Myocyte (in vitro differentiated cells): ENCODE measurements at places on chromosomes 1 and 21. TPM values are rescaled to one million over a fixed set of nuclear protein-coding genes. Genes with fewer than 3 reads are reported as not detected.

GRCh38 chr21:44801468-44802395 lies at the start of gene UBE2G2:
UBE2G2 (minus strand) TSS chr21:44801820; CDS start chr21:44801748, 72 bp downstream.
- DNase-seq, result peak; percentile 87

DNA sequence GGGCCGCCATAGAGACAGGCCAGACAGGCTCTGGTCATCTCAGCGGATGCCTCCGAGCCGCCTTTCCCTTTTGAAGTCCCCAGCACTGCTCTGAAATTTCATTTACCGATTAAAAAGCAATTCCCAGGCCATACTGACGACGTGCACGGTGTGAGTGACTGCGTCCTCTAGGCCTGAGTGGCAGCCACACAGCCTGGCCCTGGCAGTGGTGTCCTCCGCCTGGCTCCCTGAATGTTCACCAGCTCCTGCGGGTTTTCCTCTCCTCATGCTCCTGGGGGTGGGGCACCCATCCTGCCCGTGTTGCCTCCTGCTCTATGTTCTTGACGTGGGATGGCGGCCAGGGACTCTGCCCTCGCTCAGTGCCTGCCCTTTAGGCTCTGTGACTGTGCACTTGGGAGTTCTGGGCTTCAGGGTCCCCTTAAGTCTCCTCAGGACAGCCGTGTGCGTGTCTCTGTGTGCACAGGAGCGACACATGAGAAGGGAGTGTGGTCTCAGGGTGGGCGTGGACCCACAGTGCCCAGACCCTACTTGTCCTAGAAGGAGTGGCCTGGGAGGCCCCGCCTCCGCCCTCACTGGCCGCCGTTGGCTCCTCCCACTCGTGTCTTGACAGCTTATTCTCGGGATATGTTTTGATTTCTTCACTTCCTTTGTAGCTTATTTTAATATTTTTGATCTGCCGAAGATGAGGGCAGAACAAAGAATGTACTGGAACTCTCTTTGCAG lies 3.6 kb downstream of the SKI start:
- DNase-seq, result peak; percentile 79

COL9A2 gene
- 0.24 and 0.94 TPM in 2 replicates for total RNA-seq

GRCh38 chr1:209899948-209900347 lies 38.1 kb upstream of the SYT14 start:
- peak; percentile 27 for DNase-seq

KIF17 gene
- total RNA-seq, result 0.10 and 0.19 TPM in 2 replicates

DNA sequence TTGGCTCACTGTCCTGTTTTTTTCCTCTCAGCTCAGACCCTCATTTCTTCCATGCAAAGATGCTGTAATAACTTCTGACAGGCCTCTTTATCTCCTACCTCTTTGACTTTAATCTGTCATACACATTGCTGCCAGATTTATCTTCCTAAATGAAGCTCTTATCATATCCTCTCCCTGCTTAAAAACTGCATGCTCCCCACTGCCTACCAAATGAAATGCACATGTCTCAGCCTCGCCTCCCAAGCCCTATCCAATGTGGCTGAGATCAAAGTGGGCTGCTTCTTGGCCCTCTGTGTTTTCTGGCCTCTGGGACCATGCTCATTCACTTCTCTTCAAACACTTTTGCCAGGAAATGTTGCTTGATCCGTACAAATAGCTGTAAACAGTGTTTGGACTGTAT lies 38.3 kb downstream of the IRF2BP2 start:
- no peak for DNase-seq

GRCh38 chr1:46603481-46603857 lies 599 bp downstream of the MKNK1 start:
- DNase-seq, result no peak

DNA sequence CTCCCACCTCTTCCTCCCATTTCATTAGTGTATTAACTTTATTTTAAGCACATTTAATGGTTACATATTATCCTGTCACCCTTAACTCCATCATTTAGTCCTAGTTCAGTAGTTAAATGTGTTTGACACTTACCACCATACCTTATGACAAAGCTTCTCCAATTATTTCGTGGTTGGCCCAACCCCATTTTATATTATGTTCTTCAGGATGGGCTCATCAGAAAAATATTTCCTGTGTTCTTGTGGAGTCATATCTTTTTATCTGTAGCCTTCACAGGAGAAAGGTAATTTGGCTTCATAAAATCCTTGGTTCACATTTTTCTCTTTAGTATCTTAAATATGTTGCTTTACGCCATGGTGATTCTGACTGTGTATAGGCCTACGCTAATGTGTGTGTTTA lies 142.3 kb upstream of the COL6A1 start:
- peak; percentile 21 for DNase-seq

DNA sequence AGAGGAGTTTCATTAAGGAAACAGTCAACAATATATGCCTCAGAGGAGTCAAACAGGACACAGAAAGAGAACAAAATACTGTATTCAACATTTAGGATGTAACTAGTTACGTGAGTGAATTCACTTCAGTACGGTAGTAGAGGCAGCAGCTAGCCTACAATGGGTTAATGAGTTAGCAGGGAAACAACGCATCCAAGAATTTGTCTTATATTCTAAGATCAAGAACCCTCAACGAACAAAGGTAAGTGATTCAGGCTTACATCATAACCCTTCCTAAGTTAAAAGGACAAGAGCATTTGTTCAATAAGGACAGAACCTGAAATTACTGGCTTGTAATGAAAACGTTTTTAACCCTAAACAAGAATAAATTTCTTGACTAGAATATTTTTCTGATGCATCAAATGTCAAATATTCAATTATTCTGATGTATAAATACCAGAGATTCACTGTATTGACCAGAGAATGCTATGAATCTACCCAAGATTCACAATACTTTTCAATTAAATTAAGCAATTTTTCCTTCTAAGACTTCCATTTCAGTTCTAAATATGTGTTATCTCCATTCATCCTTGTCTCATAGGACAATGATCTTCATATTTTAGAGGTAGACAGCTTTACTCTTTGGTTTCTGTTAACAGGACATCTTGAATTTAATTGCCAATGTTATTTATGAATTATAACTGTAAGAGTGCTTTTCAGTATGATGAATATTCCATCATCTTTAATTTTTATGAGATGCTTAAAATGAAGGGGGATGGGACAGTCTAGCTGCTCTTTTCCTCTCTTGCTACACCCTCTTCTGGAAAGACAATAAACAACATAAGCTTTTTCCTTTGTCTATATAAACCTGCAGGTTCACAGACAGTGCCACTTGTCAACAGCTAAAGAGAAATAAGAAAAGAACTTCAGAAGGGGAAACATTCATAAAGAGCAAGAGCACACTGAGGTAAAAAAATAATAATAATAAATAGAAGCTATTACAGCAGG lies 209.5 kb downstream of the SMYD3 start:
- peak; percentile 8 for DNase-seq

DNA sequence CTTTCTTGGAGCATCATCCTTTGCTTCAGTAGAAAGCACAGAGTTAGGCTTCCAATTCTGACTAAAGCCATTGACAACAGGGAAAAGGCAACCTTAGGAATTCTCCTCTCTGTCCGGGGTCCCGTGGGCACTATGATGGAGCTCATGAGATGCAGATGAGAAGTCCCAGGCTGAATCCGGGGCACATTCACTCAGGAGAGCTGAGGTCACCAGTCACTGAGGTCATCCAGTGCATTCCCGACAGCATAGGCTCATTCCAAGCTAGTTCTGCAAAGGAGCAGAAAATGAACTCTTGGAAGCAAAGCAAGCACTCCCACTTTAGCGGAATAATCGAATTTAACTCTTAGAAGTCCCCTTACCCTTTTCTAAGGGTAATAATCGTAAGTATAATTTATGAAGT lies 6.8 kb downstream of the CR1 start:
- DNase-seq, result no peak

DCST2 gene
- not detected in 2 replicates for total RNA-seq

TRIM45 gene
- total RNA-seq, result 14.4 and 17.1 TPM in 2 replicates

- DNase-seq, result no peak
Observed at GRCh38 chr1:54011316-54012007, 6.5 kb downstream of the LDLRAD1 start.

DNA sequence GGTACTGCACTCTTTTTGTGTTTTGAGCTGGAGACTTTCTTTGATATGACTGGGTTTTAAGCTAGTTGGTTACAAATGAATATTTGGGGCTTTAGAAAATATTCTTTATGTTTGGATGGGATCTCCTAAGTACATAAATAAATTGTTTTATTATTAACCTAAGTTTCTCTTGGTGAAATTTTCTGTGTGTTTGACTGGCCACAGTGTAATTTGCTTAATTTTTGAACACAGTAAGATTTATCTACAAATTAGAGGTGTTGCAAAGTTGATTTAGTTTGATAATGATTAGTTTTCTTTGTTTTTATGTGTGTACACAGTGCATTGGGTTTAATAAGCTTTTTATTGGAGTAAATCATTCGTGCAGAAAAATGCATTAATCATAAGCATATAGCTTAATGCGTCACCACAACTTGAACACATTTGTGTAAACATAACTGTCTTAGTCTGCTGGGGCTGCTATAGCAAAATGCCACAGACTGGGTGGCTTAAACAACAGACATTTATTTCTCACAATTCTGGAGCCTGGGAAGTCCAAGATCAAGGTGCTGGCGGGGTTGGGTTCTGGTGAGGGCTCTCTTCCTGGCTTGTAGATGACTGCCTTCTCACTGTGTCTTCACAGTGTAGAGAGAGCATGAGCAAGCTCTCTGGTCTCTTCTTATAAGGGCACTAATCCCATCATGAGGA lies 17.4 kb upstream of the SLC6A9 start:
- no peak for DNase-seq

PPOX gene
- 9.4 and 18.5 TPM in 2 replicates for total RNA-seq

DNA sequence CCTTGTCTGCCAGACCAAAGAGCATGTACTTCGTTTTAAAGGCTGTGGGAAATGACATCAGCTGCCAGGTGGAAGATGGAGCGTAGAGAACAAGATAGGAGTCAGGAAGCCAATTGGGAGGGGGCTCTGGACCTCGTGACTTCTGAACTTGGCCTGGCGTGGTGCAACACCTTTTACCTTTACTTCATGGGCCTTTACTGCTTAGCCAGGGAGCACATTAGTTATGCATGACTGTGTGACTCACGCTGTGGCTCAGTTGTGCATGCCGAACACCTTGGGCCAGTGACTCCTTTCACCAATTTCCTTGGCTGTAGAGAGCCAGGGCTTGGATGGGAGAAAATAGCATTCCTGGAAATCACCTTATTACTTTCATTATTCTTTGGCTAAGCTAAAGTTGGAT lies 7.2 kb downstream of the XCL1 start:
- DNase-seq, result no peak

ADGRL4 gene
- total RNA-seq, result 0.24 and 0.47 TPM in 2 replicates

- DNase-seq, result no peak
Observed at GRCh38 chr1:9721606-9722377, 70.3 kb downstream of the PIK3CD start.

DNA sequence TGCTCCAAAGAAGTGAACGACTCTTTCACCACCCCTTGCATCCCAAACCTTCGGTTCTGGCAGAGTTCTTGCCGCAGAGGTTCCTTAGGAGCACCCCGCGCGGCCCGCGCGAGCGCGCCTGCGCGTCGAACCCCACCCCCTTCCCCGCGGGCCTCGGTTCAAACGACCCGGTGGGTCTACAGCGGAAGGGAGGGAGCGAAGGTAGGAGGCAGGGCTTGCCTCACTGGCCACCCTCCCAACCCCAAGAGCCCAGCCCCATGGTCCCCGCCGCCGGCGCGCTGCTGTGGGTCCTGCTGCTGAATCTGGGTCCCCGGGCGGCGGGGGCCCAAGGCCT lies at the start of gene C1orf56:
TSS of gene C1orf56 (plus strand) at position 161 of the 334 bp plus-strand sequence. CDS start at position 258, 97 bp downstream.
- DNase-seq, result peak; percentile 79

GRCh38 chr1:88311907-88312306 lies 372.2 kb upstream of the PKN2 start:
- no peak for DNase-seq

LBR gene
- total RNA-seq, result 13.7 and 14.3 TPM in 2 replicates

GRCh38 chr1:179707406-179707805 lies 35.7 kb upstream of the FAM163A start:
- DNase-seq, result no peak

DNA sequence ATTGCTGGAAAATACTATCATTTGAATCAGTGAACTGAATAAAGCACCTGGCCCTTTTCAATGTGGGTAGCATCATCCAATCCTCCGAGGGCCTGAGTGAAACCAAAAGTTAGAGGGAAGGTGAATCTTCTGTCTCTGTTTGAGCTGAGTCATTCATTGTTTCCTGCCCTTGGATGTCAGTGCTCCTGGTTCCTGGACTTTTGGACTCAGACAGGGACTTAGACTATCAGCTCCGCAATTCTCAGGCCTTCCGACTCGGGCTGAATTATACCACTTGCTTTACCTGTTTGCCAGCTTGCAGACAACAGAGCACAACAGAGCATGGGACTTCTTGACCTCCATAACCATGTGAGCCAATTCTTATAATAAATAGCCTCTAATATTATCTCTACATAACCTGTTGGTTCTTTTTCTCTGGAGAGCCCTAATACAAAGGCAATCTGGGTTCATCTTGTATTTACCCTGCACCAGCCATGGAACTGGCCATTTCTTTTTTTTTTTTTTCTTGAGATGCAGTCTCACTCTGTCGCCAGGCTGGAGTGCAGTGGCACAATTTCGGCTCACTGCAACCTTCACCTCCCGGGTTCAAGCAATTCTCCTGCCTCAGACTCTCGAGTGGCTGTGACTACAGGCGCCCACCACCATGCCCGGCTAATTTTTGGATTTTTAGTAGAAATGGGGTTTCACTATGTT lies 19.2 kb upstream of the VASH2 start:
- no peak for DNase-seq

CR1L gene
- total RNA-seq, result not detected in 2 replicates

GRCh38 chr1:92599184-92599583 lies 112.5 kb upstream of the GFI1 start:
- DNase-seq, result peak; percentile 35

TCHH gene
- total RNA-seq, result not detected in 2 replicates

GRCh38 chr1:201719812-201720521 lies 109.0 kb upstream of the IPO9 start:
- DNase-seq, result no peak

- no peak for DNase-seq
Observed at GRCh38 chr1:1613509-1614082, 1.7 kb upstream of the MIB2 start.

DNA sequence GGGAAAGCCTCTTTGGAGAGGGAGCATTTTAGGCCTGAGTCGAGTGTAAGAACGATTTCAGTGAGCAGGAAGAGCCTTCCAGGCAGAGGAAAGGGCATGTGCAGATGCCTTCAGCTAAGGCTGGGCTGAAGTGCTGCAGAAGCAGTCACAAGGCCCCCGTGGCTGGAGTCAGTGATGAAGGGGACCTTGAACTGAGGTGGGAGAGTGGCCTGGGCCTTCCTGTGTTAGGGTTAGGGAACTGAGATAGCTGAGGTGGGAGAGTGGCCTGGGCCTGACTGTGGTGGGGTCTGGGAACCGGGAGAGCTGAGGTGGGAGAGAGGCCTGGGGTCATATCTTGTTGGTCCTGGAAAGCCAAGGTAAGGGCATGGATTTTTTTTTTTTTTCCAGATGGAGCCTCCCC lies 50.9 kb upstream of the ETV3 start:
- no peak for DNase-seq

DNA sequence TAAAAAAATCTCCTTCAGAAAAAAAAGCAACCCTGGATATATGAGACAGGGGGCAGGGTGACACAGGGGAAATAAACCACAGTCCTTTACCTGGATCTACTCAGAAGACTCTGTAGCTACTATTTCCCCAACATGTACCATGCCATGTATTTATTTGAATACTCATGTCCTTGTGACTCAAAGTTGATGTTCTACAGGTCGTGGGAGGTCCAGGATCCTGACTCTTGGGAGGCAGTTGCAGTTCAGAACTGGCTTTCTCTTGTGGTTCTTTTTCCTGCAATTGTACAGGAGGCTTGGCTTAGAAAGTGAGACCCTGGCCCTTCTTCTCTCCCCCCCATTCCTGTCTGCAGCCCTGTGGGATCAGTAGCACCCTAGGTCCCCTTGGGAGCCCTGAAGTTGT lies 5.8 kb upstream of the IL24 start:
- no peak for DNase-seq

- no peak for DNase-seq
Observed at GRCh38 chr1:212677573-212677972, 22.1 kb downstream of the BATF3 start.

- DNase-seq, result no peak
Observed at GRCh38 chr1:225944951-225945350, 3.9 kb upstream of the LEFTY2 start.
